Activated naive CD4-positive, alpha-beta T cell (primary cell): ENCODE measurements at places on chromosomes 13 and 19.

DNA sequence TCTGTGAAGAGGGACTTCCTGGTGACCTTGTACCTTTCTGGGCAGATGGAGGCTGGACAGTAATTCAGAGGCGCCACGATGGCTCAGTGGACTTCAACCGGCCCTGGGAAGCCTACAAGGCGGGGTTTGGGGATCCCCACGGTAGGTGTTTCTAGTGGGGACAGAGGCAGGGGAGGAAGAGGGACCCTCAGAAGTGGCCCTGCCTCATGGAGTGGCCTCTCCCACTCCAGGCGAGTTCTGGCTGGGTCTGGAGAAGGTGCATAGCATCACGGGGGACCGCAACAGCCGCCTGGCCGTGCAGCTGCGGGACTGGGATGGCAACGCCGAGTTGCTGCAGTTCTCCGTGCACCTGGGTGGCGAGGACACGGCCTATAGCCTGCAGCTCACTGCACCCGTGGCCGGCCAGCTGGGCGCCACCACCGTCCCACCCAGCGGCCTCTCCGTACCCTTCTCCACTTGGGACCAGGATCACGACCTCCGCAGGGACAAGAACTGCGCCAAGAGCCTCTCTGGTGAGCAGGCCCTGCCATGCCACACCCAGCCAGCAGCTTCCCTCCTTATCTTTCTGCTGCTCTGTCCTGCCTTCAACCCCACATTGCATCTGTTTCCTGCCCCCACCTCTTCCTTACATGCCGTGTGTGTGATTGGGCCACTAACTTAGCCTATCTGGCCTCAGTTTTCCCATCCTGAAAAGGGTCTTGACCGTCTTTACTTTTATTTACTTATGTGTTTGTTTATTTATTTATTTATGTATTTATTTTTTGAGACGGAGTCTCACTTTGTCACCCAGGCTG, 7.3 kb downstream of the ANGPTL4 start:
- DNase-seq = no peak

- no peak for DNase-seq
These were observed 131.3 kb downstream of the B3GLCT start for GRCh38 chr13:31331068-31331467.

GRCh38 chr13:38981096-38981495, 9.5 kb downstream of the STOML3 start:
- no peak for DNase-seq

GRCh38 chr19:29620931-29621351, 14.9 kb downstream of the POP4 start:
- no peak for DNase-seq

DNA sequence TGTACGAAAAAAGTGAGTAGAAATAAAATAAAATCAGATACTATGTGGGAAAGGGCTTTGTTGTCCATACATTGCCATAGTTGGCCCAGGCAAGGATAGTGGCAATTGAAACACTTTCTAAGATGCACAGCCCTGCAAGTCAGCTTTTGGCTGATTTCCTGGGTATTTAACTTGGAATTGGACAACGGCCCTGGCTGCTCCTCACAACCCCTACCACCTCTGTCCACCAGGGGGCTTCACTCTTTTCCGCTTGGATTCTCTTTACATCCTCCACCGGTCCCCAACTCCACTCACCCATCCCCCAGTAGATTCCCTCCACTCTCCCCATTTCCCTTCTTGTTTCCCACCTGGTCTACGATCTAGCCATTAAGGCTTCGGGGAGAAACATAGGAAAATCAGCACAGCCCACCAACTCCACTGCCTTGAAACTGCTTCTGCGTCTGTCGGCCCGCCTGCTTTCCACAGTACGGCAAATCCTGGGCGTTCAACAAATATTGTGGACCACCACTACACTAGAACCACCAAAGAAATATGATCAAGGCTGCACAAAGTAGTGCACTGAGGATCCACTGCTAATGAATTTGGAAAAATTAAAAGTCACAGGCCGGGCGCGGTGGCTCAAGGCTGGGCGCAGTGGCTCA, 48.6 kb upstream of the GTF3A start:
- DNase-seq = peak; percentile 10

DNA sequence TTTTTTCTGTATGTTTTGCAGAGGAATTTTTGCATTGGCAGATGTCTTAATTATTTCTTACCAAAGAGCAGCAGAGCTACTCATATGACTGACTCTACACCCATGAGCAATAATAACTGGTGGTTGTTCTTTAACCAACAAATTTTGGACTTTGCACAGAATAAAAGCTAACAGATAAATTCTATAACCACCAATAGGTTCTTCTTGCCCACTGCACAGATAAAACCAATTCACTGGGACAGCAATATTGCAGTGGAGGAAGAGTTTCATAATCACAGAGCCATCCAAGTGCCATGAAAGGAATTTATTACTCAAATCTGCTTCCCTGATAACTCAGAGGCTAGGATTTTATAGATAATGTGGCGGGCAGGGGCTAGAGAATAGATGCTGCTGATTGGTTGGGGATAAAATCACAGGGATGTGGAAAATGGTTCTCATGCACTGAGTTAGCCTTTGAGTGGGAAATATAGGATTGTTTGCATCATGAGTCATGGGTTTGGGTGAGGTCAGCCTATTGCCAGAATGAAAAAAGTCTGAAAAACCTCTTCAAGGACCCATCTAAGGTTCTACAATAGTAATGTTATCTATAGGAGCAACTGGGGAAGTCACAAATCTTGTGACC, 104.3 kb upstream of the PCDH17 start:
- DNase-seq = no peak

DNA sequence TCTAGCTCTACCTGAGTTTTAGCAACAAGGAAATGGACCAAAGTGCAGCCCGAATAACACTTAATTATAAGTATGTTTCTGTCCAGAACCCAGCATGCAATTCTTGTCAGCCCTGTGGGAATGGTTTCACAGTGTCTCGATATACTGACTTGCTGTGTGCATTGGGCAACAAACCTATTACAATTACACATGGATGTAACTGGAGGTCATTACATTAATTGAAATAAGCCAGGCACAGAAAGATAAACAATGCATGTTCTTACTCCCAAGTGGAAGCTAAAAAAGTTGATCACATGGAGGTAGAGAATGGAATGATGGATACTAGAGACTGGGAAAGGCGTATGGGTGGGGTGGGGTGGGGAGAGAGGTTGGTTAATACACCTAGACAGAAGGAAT, 5.1 kb upstream of the CYP2S1 start:
- DNase-seq = no peak

GRCh38 chr13:35858665-35859064, 272.5 kb downstream of the DCLK1 start:
- no peak for DNase-seq

- no peak for DNase-seq
These were observed 53.6 kb downstream of the SLC10A2 start for GRCh38 chr13:103012646-103013045.

DNA sequence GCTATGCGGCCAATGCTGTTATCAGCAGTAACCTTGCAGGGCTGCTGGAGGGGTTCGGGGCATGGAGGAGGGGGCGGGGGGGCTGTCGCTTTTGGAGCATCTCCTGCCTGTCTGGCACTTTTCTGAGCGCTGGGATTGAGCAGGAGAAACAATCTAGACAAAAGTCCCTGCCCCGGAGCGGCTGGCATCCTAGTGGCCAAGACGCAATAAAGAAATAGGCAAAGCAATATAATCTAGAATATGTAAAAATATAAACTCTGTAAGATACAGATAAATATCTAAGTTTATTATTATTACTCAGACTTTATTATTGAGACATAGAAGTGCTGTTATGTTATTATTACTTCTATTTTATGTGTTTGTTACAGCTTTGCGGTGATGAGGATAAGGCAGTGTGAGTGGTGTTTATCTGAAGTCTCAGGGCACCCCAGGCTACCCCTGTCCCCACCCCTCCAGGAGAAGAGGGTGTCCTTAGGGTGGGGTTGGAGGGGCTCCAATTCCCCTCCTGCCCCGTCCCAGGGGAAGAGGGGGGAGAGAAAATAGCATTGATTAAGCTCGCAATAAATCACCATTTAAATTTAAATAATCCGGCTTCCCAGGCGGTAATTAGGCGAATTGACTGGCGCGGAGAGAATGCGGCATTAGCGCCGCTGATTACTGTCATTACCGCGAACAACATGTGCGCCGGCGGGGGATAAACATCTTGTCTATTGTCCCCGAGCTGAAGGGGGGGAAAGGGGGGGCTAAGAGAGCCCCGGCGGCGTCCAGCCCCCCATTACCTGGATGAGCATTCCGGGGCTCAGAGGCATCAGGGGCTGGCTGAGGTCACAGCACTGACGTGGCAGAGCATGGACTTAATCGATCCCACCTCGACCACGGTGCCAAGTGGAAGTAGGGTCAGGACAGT, 3.2 kb downstream of the NPAS1 start:
- no peak for DNase-seq

DNA sequence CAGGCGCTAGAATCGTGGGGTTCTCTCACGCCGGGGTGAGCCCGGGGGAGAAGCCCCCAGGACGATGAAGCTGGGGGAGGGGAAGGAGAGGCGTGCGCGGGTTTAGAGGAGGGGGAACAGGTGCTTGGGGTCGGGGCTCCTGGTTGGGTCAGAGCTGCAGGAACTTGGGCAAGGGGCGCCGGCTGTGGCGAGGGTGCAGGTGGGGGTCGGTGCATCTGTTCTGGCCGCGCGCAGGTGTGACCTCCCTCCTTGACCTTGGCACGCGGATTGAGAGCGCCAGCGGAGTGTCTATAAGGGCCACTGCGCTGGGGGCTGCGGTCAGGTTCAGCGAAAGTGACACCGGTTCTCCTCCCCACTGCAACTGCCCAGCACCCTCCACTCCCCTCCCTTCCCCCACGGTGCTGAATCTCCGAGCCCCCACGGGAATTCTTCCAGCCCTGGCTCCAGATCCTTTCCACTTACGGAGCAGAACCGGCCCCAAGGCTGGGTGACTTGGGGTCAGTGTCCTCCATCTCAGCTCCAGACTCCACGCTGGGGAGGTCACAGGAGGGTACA, 618 bp downstream of the TMEM38A start:
- DNase-seq = no peak

GRCh38 chr19:55080121-55080967, 4.7 kb downstream of the EPS8L1 start:
- DNase-seq = no peak

- DNase-seq = no peak
These were observed 383.1 kb downstream of the DLEU7 start for GRCh38 chr13:50460358-50460757.

- DNase-seq = no peak
These were observed 14.8 kb downstream of the PLEKHJ1 start for GRCh38 chr19:2221250-2221831.

DNA sequence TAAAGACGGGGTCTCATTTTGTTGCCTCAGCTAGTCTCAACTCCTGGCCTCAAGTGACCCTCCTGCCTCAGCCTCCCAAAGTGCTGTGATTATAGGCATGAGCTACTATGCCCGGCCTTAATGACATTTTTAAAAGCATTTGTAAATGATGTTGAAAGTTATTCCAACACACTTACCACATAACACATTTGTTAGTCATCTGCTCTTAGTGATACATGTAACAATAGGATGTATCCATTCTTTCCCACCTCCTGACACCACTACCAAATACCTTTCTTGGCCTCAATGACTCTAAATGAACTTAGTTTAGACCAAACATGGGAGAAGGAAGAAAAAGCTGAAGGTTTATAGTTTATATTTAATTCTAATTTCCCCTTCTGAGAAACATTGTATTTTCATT, 59.8 kb upstream of the MEDAG start:
- no peak for DNase-seq

- DNase-seq = no peak
These were observed 13.6 kb downstream of the EPN1 start for GRCh38 chr19:55688422-55689218.

DNA sequence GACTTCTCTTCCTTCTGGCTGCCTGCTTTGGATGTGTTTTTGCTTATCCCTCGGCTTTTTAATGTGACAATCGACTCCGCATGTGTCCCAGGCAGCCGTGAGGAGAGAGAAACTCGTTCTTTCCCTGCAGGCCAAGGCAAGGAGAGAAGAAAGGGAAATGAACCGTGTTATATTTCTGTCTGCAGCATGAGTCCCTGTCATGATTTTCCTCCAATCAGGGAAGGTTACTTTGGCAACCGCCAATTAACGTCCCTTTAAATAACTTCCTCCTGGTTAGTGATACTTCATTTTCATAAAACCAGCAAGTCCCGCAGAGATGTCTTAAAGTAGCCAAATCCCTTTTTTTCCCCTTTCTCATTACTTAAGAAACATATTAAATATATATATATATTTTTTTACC, 42.6 kb downstream of the RFC3 start:
- no peak for DNase-seq

GRCh38 chr13:86020351-86021002, 221.3 kb upstream of the SLITRK6 start:
- DNase-seq = no peak

DNA sequence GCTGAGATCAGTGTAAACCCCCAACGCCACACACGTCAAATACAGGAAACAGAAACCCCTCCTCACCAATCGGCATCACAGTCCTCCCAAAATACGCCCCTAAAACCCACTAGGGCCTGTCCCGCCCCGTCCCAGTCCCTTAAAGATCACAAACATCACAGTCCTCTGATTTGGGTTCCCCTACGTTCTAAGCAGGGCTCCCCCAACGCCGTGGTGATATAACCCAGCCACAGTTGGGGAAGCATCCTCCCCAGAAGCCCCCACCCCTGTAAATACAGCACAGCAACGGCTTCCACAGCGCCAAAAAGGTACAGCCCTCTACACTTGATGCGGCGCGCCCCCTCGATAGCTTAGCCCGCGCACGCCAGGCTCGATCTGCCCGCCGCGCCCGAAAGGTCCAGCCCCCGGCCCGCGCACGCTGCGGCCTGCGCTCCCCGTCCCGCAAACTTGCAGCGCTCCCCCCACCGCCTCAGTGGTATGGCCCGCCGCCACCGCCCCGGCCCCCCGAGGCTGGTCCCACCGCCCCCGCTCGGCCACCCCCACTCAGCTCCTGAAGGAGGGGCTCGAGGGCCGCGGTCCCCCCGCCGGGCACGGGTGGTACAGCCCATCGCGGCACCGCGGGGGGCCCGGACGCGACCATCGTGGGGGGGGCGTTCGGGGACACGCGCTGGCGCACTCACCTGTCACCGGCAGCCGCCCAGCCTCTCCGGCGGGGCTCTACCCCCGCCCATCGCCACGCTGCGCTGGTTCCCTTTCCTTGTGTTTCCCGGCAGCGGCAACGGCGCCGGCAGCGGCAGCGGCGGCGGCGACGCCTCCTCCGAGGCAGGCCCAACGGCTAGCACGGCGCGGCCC, at the start of gene AKT2:
AKT2 (minus strand) TSS at position 845 of the 852 bp plus-strand sequence. CDS start 20,078 bp downstream, outside the sequence.
- peak; percentile 46 for DNase-seq

- DNase-seq = no peak
These were observed 6.2 kb downstream of the SYT5 start for GRCh38 chr19:55173714-55174409.
